Activated T-cell treated with anti-CD3 and anti-CD28 coated beads for 24 hours (primary cell): ENCODE measurements at places on chromosomes 12 and 14.

DNA sequence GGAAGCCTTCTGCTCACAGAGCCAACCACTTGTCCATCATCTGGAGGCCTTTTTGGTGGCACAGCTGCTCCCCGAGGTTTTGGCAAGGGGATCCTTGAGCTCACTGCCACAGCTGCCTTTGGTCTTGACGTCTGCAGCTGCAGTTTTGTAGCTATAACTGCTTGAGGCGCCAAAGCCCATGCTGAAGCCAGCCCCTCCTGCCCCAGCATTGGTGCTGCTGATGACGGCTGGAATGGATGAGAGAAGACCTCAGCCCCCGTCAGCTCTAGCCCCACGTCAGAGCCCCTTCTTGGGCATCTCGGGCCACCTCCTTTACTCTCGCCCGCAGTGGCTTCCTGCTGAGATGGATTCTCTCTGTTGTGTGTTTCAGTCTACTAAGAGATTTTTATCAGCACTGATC, 12.3 kb upstream of the KRT74 start:
- no peak for DNase-seq

GRCh38 chr14:101472518-101472849, 88.8 kb upstream of the DIO3 start:
- no peak for DNase-seq

DNA sequence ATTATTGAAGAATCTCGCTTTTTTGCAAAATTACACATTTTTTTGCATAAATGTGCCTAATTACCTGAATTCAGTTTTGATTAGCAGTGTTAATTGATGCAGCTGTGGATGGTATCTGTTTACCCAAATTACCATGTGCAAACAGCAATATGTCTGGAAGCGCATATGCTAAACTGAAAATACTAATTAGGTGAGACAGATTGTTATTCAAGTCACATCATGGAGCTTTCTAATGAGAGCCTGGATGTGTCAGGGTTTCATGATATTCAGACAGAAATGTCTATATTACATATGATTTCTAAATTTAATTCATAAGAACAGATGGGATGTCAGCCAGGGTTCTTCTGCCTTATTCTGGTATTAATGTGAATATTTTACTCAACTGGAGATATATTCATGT, 74.9 kb downstream of the RMST start:
- DNase-seq: no peak

GRCh38 chr12:666766-667308, 3.6 kb upstream of the NINJ2 start:
- DNase-seq: no peak

DNA sequence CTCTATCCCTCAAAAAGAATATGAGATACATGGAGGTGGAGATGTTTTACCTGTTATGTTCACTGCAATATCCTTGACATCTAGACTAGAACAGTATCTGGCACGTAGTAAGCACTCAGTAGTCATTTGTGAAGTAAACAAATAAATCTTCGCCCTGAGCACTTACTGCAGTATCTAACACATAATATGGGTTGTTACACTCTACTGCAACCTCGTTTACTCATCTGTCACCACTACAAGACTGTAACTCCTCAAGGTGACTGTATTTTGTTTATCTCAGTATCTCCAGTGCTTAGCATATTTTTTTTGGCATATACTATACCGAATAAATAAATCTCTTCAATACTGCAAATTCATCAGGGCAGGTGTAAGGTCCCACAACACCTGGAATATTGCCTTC, 66.1 kb downstream of the WASHC3 start:
- DNase-seq: no peak

DNA sequence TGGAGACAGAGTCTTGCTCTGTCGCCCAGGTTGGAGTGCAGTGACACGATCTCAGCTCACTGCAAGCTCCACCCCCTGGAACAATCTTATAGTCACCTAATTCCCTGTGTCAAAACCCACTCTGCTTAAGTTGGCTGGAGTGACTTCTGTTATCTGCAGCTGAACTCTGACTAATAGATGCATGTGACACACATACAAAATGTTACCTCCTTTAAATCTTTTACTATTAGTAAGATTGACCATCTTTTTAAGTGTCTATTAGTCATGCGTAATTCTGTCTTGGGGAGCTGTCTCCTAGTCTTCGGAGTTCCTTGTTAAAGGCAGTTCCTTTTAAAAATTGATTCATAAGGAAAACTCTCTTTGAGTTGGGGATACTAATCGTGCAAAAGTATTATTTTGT, 7.4 kb downstream of the IFI27L1 start:
- no peak for DNase-seq
